GM12865 (cell line): ENCODE measurements at places on chromosomes 11 and 22.

DNA sequence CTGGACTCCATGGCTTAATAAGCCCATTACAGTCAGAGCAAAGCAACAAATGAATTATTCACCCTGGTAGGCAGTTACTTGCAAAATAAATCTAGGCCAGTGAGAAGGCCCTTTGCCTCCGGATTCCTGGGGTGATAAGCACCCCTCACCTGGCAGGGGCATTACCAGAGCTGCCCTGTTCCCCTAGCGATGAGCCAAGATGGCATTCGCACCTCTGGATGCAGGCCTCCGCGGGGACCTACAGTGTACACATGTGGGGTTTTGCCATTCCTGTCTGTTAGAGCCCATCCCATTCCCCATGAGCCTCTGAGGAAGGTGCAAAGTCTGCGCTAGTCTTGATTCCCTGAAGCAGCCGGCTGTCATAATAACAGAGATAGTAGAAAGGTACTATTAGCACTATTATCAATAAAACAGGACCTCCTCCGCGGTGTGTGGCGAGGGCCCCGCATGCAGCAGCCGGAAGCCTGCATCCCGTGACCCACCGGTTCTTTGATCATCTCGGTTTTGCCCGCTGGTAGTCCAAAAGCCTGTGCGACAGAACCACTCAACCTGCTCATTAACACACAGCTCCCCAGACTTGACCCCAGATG is 344.3 kb downstream of the BRD1 start:
- no peak for DNase-seq

GRCh38 chr22:46010951-46011626 is 34.1 kb upstream of the WNT7B start:
- DNase-seq = no peak

DNA sequence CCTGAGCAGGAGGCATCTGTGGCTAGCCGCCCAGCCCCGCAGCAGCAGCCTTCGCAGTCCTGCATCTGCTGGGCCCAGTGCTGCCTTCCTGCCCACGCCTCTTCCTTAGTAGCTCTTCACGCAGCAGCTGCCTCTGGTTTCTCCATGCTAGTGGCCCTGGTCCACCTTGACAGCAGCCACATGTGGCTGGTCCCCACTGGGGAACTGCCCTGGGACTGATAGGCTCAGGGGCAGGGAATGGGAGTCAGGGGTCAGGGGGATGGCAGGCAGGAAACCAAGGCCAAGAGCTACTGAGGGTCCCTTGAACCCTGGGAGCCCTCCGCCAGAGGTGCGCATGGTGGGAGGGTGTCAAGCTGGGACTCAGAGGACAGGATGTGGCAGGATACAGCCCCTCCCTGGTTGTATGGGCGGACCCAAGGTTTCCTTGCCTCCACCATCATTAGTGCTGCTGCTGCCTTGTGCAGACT is 99.4 kb upstream of the PITPNB start:
- no peak for DNase-seq

- no peak for DNase-seq
Measured at GRCh38 chr11:112971195-112971594, 10.0 kb downstream of the NCAM1 start.

DNA sequence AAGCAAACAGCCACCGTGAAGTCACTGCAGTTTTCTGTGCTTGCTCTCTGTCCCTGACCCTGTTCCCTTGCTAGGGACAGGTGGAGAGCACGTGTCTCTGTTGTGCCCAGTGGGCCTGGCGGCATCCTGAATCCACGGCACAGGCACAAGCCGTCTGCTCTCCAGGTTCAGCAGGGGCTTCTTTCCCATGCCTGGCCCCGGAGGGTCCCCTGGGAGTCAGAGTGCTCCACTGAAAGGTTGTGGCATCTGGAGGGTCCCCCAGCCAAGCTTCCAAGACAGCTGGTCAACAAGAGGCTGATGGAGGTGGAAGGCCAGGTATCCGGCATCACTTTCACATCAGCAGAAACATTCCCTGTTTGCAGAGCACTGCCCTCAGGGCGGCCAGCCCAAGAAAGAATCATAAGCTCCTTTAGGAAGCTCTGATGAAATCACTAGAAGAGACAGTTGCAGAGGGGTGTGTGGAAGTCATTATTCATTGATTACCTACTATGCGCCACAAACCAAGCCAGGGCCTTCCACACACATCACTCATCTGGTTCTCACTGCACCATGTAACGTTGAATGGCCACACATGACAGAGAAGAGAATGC is 346.4 kb upstream of the B3GAT1 start:
- no peak for DNase-seq

GRCh38 chr11:119438599-119438998 is 15.6 kb upstream of the THY1 start:
- no peak for DNase-seq

DNA sequence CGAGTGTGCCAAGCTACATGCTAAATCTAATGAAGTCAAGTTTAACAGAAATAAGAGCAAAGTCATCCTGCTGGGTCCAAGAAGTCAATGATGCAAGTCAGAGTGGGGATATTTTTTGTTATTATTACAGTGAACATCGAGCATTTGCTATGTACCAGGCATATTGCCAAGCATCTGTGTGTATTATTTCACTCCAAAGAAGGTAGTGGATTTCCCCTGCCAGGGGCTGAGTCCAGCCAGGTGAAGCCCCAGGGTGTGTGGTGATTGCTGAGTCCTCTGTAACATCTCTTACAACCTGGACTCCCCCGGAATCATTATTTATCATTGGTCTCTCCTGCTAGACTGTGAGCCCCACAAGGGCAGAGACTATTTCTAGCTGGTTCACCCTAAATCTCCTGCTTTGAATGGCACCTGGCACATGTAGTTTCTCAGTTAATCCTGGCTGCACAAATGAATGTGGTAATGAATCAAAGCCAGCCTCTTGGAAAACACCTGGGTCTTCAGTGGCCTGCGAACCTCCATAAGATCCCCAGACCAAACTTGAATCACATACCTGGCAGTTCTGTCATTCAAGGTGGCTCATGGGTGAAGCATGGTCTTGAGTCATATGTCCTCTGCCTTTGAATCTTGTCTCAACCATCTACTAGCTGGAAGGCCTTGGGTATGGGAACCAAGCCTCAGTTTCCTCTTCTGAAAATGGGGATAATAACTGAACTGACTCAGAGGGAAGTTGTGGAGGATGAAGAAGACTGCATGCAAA is 549.2 kb downstream of the MIAT start:
- no peak for DNase-seq

DNA sequence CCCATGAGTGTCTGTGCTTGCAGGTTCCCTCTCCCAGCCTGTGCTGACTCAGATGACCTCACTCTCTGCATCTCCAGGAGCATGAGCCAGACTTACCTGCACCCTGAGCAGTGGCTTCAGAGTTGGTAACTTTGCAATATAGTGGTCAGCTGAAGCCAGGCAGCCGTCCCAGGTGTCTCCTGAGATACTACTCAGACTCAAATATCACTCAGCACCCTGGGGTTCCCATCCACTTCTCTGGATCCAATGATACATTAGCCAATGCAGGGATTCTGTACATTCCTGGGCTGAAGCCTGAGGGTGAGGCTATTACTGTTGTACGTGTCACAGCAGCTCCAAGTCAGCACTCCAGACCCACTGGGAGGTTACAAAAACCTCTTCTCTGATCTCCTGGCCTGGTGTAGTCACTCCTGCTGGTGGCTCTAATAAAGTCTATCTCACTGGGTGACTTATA is 87.8 kb upstream of the TOP3B start:
- no peak for DNase-seq

DNA sequence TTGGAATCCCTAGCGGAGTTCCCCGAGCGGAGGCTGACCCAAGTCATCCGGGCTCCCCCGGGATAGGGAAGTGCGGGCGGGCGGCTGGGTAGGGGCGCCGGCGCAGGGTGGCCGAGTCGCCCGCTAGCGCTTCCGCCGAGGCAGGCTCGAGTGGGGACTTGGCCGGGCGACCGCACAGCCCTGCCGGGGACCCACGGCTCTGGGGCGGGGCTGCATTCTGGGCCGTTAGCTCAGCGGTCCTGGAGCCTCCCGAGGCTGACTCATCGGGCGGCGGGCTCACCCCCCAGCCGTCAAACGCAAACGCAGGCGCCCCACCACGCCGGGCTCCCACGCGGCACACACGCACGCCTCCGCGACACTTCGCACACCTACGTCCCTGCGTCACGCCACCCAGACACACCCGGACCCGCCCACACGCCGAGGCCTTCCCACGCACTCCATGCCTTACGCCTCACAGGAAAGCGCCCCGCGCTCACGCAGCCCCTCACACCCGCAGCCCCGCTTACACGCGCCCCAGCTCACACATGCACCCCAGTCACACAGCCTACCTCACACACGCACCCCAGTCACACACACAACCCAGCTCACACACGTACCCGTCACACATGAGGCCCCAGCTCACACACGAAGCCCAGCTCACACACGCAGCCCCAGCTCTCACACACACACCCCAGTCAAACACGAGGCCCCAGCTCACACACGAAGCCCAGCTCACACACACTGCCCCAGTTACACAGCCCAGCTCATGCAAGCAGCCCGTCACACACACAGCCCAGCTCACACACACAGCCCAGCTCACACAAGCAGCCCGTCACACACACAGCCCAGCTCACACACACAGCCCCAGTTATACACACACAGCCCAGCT is 1.2 kb downstream of the PHLDB1 start:
- peak; percentile 39 for DNase-seq

DNA sequence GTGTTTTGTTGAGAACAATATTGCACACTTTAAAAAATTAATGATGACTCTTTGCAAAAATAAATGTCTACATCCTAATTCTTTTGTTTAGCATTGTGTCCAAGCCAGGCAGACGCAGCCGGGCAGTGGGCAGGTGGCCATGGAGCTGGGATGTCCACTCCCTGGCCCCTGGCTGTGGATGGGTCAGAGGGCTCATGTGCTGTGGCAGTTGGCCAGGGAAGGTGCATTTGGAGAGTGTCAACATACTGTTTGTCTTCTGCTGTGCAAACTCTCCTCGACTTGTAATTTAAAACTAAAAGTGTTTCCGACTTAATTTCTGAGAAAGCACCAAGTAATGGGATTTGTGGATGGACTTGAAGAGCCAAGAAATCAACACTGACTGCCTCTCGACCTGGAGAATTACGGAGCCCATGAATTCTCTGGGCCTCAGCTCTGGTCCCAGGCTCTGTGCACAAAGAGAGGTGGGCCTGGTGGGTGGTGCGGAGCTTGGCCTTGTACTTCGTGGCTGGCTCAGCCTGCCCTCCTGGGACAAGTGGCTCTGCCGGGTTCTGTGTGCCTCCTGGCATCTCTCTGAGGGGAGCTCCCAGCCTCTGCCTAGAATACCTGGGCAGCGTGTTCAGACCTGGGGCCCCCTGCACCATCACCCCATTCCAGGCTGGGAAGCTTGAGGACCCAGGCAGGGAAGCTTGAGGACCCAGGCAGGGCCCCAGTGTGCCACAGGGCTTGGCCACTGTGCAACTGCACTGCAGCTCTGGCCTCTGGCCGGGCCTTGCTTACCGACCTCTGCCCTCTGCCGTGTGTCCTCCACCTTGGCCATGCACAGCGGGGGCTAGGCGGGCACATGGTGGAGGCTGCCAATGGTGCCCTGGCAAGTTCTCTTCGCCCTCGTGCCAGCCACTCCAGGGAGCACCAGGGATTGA is 46.4 kb downstream of the RTN4R start:
- DNase-seq = no peak

GRCh38 chr11:71198141-71198822 is 54.1 kb downstream of the SHANK2 start:
- no peak for DNase-seq

- DNase-seq = no peak
Measured at GRCh38 chr11:115684699-115685098, 180.5 kb upstream of the CADM1 start.

DNA sequence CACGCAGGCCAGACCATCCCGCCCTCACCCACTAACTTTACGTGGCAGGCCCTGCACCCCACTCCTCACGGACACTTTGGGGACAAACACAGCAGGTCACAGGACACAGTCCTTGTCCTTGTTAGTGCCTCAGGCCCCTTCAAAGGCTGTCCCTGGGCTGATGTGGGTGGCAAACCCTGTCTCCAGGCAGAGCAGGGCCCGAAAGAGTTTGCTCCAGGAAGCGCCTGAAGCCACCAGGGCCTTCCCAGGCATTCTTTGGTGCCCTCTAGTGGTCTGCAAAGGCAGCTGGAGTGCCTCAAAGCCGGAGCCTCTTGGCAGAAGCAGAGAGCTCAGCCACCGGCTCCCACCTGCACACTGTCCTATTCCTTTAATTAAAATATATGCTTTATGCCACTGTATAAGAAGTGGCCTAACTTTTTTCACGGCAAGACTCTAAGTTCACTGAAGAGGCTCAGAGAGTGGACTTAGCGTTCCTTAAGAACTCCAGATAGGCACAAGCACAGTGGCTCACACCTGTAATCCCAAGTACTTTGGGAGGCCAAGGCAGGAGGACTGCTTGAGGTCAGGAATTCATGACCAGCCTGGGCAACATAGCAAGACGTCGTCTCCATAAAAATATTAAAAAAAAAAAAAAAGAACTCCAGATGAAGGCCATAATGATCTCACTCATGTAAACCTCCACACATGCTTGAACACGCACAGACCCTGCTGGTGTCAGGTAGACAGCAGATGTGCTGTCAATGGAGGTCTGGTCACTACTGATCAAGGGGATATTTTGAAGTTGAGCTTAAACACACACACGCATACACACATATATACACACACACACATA is 11.1 kb downstream of the TXN2 start:
- peak; percentile 89 for DNase-seq

- peak; percentile 33 for DNase-seq
Measured at GRCh38 chr11:120229451-120230424, 10.2 kb upstream of the POU2F3 start.

DNA sequence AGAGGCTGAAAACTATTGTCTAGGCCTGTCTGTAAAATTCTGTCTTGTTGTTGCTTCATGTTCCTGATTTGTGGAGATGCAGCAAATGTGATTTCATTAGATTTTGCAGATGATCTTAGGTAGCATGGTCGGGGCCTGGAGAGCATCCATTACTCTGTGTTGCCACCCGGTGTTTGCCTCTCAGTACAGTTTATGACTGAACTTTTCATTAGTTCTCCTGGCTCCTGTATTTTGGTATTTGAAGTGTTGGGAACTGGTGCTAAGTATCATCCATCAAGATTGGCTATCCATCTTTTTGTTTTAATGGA is 7.7 kb downstream of the YWHAH start:
- no peak for DNase-seq
